Progenitor cell of endocrine pancreas (in vitro differentiated cells): ENCODE measurements at places on chromosomes 4 and X. TPM values are rescaled to one million over a fixed set of nuclear protein-coding genes. Genes with fewer than 3 reads are reported as not detected.

GRCh38 chr4:77669946-77670590 is 64.4 kb downstream of the CXCL13 start:
- H3K4me1 ChIP-seq, result no peaks in the 10 kb centered on the region
- DNase-seq, result no peak
- no peak overlapping the region for H3K27ac ChIP-seq
- H3K27me3 ChIP-seq, result no peaks in the 10 kb centered on the region

GRCh38 chr4:177401658-177402273 is 40.5 kb downstream of the AGA start:
- H3K36me3 ChIP-seq, result no peaks in the 10 kb centered on the region
- H3K27me3 ChIP-seq, result no peaks in the 10 kb centered on the region
- no peak overlapping the region for H3K27ac ChIP-seq
- H3K4me1 ChIP-seq, result peaks cover 38% of the 10 kb centered on the region
- no peak overlapping the region for H3K4me3 ChIP-seq

GRCh38 chr4:185839770-185840169 is 27.8 kb upstream of the SORBS2 start:
- peaks cover 2% of the 10 kb centered on the region for H3K36me3 ChIP-seq
- H3K4me3 ChIP-seq, result no peak overlapping the region
- H3K4me1 ChIP-seq, result peaks cover 18% of the 10 kb centered on the region
- DNase-seq, result no peak

GRCh38 chrX:110584083-110584482 is 211.5 kb downstream of the CHRDL1 start:
- no peaks in the 10 kb centered on the region for H3K27me3 ChIP-seq
- DNase-seq, result no peak
- peaks cover 5% of the 10 kb centered on the region for H3K36me3 ChIP-seq
- no peak overlapping the region for H3K27ac ChIP-seq
- H3K4me1 ChIP-seq, result peaks cover 34% of the 10 kb centered on the region

The SLC9A7 gene
- 9.5 and 11.1 TPM in 2 replicates for total RNA-seq

DNA sequence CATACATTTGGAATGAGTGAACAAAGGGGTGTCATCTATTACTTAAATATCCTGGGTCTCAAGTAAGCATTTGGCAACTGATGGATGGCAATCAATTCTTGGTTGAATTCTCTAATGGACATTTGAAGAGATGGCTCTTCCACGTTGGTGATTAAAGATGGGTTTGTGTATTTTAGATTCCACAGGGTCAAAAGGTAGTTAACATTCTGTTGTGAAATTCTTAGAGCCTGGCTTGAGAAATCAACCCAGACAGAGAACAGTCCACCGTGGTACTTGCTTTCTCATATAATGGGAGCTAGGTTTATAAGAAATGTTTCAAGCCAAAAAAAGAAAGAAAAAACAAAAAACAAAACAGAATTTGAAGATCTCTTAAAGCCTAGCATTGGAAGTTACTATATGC is 355.9 kb upstream of the PITX2 start:
- no peaks in the 10 kb centered on the region for H3K27me3 ChIP-seq
- DNase-seq, result no peak
- no peak overlapping the region for H3K4me3 ChIP-seq
- no peaks in the 10 kb centered on the region for H3K36me3 ChIP-seq

- H3K36me3 ChIP-seq, result no peaks in the 10 kb centered on the region
- DNase-seq, result no peak
- peaks cover 16% of the 10 kb centered on the region for H3K4me1 ChIP-seq
These were observed 440.9 kb downstream of the INPP4B start for GRCh38 chr4:142405021-142405694.

The ASB12 gene
- 0.22 and 0.47 TPM in 2 replicates for total RNA-seq

DNA sequence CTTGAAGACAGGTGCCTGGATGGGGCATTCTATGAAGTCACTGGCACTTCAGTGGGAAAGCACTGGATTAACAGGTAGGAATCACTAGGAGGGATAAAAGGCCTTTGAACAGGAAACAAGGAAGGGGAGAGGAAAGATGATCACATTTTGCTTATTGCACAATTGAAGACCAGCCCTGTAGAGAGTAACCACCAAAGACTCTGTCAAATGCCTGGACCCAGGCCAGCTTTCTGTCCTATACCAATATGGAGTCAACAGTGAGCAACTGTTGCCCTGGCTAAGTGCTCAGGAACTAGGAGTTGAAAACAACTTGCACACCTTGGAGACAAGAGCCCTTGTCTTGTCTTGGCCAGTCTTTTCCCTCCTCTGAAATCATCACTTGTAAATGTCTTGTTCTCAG is 14.1 kb upstream of the RTL3 start:
- H3K4me3 ChIP-seq, result no peak overlapping the region
- H3K27ac ChIP-seq, result no peak overlapping the region
- DNase-seq, result no peak
- H3K27me3 ChIP-seq, result no peaks in the 10 kb centered on the region
- no peaks in the 10 kb centered on the region for H3K36me3 ChIP-seq

GRCh38 chrX:110212299-110212698 is 105.6 kb downstream of the AMMECR1 start:
- peaks cover 5% of the 10 kb centered on the region for H3K36me3 ChIP-seq
- no peak overlapping the region for H3K27ac ChIP-seq
- H3K27me3 ChIP-seq, result no peaks in the 10 kb centered on the region
- H3K4me3 ChIP-seq, result no peak overlapping the region
- DNase-seq, result no peak

DNA sequence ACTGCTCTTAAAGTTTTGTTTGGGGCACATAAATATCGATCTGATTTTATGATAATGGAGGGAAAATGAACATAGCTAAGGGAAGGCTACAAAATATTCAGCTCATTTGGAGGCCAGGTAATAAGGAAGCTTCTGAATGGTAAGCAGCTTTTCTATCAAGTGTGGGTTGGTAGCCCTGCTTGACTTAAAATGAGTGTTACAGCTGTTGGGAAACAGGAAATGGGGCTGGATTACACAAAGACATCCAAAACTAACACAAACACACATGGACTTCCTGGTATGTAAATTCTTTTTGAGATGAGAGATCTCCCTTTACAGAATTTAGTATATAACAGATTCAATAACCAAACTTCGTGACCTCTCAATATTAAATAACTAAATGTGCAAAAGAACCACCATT is 58.0 kb downstream of the FGF16 start:
- DNase-seq, result no peak
- H3K4me3 ChIP-seq, result no peak overlapping the region
- H3K36me3 ChIP-seq, result peaks cover 10% of the 10 kb centered on the region
- H3K27me3 ChIP-seq, result no peaks in the 10 kb centered on the region

DNA sequence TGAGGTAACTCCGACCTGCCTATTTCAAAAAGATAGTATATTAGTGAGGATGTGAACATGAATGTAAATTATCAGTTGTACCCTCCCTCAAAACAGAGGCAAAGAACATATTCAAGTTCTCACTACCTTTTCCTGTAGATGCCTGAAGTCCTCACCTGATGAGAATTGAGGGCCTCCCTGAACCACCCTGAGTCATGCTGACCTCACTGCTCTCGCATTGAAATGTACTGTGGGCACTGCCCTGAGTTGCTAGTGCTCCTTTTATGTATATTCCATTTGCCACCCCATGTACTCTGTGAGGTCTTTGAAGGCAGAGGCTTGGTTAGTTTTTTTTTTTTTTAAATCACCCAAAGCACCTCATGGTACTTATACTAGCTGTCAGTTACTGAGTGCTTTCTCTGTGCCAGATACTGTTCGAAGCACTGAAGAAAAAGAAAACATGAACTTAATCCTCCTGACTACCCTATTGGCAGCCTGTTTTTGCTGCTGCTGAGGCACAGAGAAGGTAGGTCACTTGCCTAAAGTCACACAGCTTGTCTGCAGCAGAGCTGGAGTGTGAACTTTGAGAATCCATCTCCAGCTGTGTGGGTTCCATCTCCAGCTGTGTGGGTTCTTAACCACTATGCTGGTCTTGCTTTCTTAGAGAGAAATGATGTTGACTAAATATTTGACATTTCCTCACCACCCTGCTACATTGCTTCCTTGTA is 253.1 kb upstream of the GPC4 start:
- H3K27ac ChIP-seq, result no peak overlapping the region
- H3K4me3 ChIP-seq, result no peak overlapping the region
- DNase-seq, result no peak

DNA sequence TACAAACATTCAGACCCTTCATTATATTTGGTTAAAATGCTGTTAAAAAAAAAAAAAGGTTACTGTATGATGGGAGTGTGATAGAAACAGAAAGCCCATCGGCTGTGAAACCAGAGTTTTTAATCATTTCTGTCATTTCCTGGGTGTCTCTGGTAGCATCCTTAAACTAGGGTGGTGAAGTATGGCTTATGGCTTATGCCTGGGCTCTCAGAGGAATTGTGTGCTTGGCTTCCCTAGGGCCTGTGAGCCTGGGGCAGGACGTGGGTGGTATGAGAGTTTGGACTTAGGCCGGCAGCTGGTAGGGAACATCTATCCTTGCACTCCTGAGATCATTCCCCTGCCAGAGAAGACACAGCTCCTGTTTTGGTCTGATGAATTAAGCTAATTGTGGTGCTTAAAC is 52.2 kb downstream of the DCUN1D4 start:
- H3K4me3 ChIP-seq, result no peak overlapping the region
- no peaks in the 10 kb centered on the region for H3K27me3 ChIP-seq
- DNase-seq, result no peak

GRCh38 chr4:108486046-108486445 is 134.3 kb upstream of the RPL34 start:
- H3K4me3 ChIP-seq, result no peak overlapping the region
- H3K36me3 ChIP-seq, result no peaks in the 10 kb centered on the region
- H3K27me3 ChIP-seq, result peaks cover 6% of the 10 kb centered on the region
- H3K4me1 ChIP-seq, result no peaks in the 10 kb centered on the region
- H3K27ac ChIP-seq, result no peak overlapping the region

- no peak overlapping the region for H3K4me3 ChIP-seq
- H3K4me1 ChIP-seq, result no peaks in the 10 kb centered on the region
- DNase-seq, result no peak
- no peaks in the 10 kb centered on the region for H3K27me3 ChIP-seq
- H3K36me3 ChIP-seq, result no peaks in the 10 kb centered on the region
These were observed 196.1 kb downstream of the ZNF330 start for GRCh38 chr4:141416677-141417363.

The SPANXB1 gene
- not detected in 2 replicates for total RNA-seq

- no peak for DNase-seq
- no peak overlapping the region for H3K4me3 ChIP-seq
- H3K36me3 ChIP-seq, result peaks cover 2% of the 10 kb centered on the region
- no peaks in the 10 kb centered on the region for H3K27me3 ChIP-seq
These were observed 76.6 kb downstream of the FBXW7 start for GRCh38 chr4:152459326-152459725.

DNA sequence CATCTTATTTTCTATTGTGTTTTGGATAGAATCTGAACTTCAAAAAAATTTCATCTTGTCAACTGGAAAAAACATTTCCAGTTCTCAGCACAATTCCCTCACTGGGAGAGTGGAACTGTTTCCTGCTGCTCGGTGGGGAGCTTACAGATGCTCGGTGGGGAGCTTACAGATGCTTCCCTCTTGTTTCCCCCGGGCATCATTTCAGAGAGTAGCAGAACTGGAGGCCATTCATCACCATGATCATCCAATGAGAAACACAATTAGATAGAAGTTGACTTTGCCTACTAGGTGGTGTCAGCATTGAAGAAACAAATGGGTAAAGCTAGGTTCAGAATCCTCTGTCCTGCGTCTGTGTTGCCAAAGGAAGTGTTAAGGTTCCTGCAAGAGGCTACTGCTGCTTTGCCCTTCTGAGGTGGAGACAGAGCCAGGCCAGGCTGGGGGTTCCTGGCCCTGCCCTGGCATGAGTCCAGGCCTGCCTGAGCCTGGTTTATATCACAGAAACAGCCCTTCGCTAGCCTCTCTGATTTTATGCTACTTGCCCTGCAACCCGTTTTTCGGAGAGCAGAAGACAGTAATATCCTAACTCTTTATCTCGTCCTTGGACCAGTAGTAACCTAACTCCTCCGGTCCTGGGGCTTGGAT is 70.6 kb downstream of the TAPT1 start:
- peaks cover 16% of the 10 kb centered on the region for H3K27me3 ChIP-seq
- H3K4me1 ChIP-seq, result peaks cover 16% of the 10 kb centered on the region
- H3K27ac ChIP-seq, result no peak overlapping the region
- no peak for DNase-seq
- no peak overlapping the region for H3K4me3 ChIP-seq
- H3K36me3 ChIP-seq, result no peaks in the 10 kb centered on the region

DNA sequence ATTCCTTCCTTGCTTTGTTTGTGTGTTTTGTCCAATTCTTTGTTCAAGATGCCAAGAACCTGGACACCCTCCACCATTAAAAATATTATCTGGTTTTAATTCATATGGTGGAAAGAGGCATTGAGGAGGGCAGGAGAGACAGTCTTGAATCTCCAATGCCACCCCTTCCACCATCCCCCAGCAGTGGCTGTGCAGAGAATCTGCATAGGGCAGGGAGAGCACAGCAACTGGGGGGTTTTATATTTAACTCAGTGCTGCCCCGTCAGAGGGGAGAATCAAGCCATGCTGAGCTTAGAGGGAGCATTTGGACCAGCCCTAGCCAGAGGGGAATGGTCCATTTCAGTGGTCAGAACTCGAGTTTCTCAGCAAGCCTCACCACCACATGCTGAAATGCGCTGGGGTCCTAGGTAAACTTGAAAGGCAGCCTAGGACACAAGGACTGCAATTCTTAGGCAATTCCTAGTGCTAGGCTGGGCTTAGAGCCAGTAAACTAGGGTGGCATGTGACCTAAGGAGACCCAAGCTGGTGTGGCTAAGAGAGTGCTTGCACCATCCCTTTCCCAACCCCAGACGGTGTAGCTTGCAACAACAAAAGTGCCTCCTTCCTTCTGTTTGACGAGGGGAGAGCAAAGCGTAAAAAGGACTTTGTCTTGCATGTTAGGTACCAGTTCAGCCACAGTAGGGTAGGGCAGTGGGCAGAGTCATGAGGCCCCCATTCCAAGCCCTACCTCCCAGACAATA is 34.2 kb downstream of the CCDC158 start:
- DNase-seq, result no peak
- H3K4me1 ChIP-seq, result peaks cover 3% of the 10 kb centered on the region
- H3K36me3 ChIP-seq, result no peaks in the 10 kb centered on the region
- H3K4me3 ChIP-seq, result no peak overlapping the region
- no peaks in the 10 kb centered on the region for H3K27me3 ChIP-seq
- H3K27ac ChIP-seq, result no peak overlapping the region

GRCh38 chrX:75784680-75785491 is at the start of gene MAGEE2:
Gene MAGEE2, minus strand, starts transcription at chrX:75785254. Its CDS starts 203 bp downstream, at chrX:75785051.
- peak within 1 kb of the TSS; percentile 31 for H3K4me3 ChIP-seq
- no peak for DNase-seq
- H3K36me3 ChIP-seq, result no peaks in the 10 kb centered on the region
- no peak within 1 kb of the TSS for H3K27ac ChIP-seq
- no peaks in the 10 kb centered on the region for H3K4me1 ChIP-seq

DNA sequence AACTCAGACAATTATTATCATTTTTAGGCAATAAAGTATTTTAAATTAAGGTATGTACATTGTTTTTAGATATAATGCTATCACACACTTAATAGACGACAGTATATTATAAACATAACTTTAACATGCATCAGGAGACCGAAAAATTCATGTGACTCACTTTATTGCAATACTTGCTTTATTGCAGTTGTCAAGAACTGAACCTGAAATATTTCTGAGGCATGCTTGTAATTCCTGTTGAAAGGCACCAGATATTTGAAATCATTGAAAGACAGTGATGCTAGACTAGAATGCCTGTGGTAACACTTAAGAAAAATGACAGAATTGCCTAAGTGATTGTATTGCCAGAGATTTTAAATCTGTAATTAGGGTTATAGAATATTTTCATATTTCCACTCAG is 175.6 kb upstream of the MAGEB2 start:
- no peaks in the 10 kb centered on the region for H3K4me1 ChIP-seq
- no peak for DNase-seq
- no peak overlapping the region for H3K4me3 ChIP-seq

The CYP4V2 gene
- 6.0 and 6.2 TPM in 2 replicates for total RNA-seq
